ENCODE measurements at places on chromosomes 3 and 15. TPM values are rescaled to one million over a fixed set of nuclear protein-coding genes. Genes with fewer than 3 reads are reported as not detected.

Gene TRPM1
- polyA plus RNA-seq = not detected

Gene ONECUT1
- polyA plus RNA-seq = not detected

Gene ADGRG7
- not detected for polyA plus RNA-seq

Gene PARP6
- 58.6 TPM for polyA plus RNA-seq

Gene DUOXA2
- polyA plus RNA-seq = 0.11 TPM

Gene CAND2
- polyA plus RNA-seq = 48.8 TPM

Gene A4GNT
- polyA plus RNA-seq = not detected

DNA sequence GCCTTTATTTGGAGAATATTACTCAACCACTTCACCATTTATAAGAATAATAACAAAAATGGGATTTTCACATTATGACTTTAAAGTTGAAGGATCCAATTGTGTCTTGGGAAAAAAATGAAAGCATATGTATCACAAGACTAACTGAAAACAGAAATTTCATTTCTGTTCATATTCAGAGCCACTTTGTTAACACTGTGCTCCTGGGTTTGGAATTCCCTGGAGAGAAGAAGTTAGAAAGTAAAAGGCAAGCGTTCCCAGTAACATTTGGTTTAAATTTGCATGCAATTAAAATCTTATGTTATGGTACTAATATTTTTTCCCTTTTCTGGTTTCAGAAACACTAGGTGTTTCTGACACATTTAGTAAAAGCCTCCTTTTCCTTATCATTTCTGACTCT lies 230.8 kb downstream of the RBMS3 start:
- DNase-seq = no peak

DNA sequence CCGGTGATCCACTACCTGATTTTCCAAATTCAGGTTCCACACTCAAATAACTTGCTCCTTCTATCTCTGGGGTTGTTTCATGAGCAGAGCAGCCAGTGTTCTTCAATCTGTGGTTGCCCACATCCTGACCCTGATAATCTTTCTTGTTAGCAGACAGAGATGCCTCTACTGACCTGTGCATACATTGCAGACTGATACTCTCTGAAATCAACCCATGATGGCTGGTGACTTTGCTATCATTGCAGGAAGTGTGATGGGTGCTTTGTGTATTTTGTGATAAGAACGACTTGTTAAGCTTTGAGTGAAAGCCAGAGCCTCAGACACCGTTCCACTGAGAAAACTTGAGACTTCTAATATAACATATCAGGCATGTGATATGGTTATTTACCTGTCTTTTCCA lies 39.9 kb downstream of the GATM start:
- DNase-seq = no peak

DNA sequence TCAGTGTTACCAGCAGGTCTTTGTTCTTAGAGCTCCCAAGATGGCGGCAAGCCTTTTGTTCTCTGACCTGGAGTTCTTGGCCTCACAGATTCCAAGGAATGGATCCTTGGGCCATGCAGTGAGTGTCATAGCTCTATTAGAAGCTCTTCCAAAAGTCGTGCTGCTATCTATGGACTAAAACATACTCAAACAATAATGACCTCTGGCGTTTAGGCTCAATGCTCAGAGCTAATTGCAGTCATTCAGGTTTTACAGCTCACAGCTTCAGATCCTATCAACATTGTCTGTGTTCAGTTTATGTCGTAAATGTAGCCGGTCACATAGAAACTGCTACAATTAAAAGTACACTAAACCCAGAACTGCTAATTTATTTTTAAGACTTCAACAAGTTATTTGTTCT lies 22.2 kb downstream of the CCRL2 start:
- no peak for DNase-seq

DNA sequence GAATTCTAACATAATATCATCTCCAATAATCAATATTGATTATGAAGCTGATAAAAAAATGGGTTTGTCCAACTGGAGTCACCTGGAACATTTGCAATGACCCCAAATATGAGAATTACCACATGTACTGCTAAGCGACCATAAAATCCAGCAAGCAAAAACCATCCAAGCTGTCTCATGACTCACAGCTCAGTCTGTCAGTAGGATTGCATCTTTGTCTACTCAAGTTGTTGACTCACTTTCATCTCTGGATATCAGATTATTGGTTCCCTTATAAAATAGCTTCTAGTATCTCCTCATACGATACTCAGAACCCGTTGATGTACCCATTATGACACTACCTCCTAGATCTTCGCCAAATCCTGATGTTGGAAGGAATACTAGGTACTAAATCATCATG lies 209.8 kb upstream of the ATP11B start:
- DNase-seq = no peak

GRCh38 chr3:150124142-150124541 lies 153.4 kb upstream of the PFN2 start:
- DNase-seq = no peak

DNA sequence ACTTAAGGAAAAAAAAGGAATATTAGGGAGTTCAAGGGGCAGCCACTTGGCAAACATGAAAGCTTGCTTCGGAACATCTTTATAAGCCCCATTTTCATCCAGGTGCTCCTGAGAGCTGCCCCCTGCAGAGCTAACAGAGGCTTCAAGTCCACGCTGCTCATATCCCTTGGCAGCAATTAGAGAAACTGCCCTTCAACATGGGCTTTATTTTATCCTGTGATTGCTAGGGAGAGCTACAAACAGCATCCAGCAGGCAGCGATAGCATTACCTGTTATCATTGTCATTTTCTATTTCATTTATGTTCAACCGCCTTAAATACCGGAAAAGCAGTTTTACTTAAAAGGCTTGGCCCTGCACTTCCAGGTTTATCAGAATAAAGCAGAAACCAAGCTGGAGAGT lies 68.4 kb upstream of the MCTP2 start:
- DNase-seq = no peak

- DNase-seq = no peak
Measured at GRCh38 chr3:188209034-188209433, 55.1 kb downstream of the LPP start.

DNA sequence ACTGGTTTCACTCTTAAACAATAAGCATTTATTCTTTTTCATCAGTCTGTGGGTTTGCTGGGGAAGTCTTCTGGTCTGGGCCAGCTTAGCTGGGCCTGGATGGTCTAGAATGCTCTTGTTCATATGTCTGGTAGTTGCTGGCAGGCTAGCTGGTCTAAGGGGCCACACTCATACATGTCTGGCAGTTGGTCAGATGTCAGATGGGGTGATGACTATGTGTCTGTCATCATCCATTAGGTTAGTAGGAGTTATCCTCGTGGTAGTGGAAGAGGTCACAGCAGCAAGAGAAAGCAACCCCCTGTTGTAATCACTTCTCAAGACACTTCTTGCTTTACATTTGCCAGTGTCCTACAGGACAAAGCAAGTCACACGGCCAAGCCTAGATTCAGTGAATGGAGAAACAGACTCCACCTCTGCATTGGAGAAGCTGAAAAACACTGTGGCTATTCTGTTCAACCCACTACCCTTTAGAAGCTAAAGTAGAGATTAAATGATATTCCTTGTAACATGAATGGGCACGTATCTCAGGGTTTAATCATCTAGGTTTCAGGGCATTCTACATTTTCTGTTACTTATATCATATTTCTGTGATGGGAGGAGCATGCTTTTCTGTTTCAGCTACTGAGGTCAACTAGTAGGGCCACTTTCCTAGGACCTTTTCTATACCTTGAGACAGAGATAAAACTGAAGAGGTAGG lies 5.5 kb upstream of the ARID3B start:
- no peak for DNase-seq

DNA sequence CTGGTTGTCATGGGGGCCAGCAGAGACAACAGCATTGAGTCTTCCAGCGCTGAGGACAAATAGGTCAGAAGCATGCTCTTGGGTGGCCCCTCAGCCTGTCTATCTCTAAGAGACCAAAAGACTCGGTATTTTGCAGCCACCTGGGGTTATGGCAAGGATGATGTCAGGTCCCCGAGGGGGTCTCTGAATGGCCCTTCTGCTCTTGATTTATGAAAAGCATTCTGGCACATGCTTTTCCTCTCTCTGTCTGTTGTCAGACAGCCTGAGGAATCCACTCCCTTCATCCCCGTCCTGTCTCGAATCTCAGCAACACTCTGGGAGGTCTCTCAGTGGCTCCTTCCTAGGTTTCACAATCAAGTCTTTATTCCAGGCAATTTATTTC lies 156.6 kb upstream of the RGMA start:
- DNase-seq = no peak

DNA sequence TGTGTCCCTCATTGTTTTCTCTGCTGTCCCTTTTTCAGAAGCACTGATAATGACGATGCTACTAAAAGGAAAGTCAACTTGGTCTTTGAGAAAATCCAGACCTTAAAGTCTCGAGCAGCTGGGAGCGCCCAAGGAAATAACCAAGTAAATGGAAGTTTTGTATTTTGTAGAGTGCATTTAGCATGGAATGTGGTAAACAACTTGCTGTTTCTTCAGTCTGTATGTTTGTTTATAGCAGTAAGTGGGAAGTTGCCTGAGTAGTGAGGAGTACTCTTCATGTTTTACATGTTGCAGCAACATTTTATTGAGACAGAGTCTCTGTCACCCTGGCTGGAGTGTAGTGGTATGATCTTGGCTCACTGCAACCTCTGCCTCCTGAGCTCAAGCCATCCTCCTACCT lies 66.0 kb downstream of the CGNL1 start:
- DNase-seq = no peak

DNA sequence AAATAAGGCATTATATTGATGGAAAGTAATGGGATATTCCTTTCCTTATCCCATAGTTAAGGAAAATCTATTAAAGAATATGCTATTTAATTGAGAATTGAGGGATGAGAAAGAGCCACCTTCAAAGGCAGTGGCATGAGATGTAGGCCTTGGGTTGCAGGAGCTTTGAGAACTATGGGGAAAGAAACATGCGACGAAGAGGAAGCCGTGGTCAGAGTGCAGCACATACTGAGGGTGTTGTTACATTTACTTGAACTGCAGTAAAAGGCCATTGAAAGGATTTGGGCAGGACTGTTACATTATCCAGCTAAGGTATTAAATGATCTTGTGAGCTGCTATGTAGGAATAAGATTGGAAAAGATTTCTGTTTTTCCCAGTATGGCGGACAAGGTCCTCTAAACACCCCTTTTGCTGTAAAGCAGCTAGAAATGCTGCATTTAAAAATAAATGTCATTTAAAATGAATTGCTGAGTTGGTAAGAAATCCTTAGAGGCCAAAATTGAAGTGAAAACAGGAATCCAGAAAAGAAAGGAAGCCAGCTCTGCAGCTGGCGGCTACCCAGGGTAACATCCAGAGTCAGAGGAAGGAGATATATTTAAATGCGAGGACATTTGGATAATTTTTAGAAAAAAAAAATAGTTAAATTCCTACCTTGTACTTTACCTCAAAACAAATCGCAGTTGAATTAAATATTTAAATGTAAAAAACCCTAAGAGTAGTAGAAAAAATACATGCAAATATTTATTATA lies 61.7 kb downstream of the IL1RAP start:
- DNase-seq = no peak

GRCh38 chr15:60720493-60721256 lies 241.7 kb upstream of the ICE2 start:
- DNase-seq = no peak

DNA sequence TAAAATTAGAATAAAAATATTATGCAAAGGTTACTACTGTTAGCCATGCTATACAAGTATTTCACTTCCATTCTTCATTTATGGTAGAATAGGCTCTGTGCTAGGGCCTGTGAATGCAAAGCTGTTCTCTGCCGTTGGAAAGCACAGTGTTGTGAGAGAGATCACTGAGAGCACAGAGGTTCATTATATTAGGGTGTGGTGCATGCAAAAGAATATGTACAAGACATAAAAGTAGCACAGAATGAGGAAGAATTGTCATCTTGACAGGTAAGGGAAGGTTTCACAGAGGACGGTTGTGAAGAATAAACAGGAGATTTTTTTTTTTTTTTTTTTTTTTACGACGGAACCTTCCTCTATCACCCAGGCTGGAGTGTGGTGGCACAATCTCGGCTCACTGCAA lies 25.2 kb upstream of the FNDC3B start:
- no peak for DNase-seq

DNA sequence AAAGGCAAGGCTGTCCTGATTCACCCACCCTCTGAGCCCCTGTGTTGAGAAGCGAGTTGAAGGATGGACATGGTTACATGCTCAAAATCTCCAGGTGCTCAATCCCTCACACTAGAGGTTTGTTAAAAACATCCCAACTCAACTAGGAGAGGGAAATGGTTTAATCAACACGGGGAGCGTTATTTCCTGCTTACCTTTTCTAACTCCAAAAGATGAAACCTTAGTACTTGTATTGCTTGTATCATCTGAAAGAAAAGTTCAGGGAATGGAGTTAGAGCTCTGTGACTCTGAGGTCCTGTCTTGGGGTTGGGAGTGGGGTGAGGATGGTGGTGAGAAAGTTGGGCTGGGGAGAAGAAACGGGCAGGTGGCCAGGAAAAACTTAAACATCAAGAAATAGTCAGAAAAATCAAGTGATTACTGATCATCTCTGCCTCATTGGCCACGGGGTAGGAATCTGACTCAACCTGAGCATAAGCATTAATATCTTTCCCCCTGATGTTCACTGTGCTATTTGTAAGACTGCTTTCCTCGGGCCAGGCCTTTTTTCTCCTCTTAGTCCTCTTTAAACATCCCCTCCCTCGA lies 5.9 kb downstream of the MEIS2 start:
- no peak for DNase-seq

DNA sequence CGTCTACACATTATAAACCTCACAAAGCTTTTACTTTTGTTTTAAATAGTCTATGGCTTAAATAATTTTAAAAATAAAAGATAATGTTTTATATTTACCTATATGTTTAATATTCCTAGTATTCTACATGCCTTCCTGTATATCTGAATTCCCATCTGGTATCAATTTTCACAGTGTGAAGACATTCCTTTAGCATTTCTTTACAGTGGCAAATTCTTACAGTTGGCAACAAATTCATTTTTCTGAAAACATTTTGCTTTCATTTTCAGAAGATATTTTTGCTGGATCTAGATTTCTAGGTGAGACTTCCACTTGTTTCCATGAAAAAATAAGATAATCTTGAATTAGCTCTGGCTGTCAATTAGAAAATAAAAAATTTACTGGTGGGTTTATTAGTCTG lies 471.4 kb upstream of the NAALADL2 start:
- DNase-seq = no peak

DNA sequence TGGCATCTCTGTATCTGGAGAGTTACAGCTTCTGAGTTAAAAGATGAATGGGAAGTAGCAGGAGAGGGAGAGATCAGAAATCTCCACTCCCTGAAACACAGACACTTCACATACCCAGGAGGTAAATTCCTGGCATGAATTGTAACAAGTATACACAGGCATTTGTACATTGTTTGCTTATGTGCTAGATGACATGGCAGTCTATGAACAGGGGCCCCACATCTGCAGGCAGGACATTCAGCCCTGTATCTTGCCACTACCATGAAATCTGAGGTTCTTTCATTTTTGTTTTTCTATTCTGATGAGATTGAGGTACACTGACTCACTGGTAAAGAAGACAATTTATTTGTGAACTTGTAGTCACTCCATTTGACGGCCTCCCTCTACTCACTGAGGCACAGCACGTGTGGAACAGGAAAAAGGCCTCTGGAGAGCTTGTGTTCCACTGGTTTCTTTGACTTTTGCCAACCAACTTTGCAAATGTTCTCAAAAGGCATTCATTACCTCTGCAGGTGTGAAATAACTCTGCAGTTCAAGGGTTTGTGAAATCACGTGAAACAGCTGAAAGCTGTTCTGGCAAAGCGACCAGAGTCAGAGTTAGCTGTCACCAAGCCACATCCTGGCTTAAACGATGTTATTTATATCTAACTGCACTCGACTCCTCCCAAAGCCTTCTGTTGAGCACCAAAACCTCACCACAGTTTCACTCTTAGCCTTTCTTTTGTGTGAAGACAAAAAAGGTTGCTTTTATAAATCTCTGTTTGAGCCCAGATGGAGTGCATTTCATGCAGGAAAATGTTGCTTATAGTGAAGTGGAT lies 401.3 kb upstream of the CFAP20DC start:
- DNase-seq = no peak
